Hindlimb muscle (tissue), 1 donor: ENCODE measurements at places on chromosomes 12 and 14. TPM values are rescaled to one million over a fixed set of nuclear protein-coding genes. Genes with fewer than 3 reads are reported as not detected.

Gene C1R
- 140 TPM for polyA plus RNA-seq

DNA sequence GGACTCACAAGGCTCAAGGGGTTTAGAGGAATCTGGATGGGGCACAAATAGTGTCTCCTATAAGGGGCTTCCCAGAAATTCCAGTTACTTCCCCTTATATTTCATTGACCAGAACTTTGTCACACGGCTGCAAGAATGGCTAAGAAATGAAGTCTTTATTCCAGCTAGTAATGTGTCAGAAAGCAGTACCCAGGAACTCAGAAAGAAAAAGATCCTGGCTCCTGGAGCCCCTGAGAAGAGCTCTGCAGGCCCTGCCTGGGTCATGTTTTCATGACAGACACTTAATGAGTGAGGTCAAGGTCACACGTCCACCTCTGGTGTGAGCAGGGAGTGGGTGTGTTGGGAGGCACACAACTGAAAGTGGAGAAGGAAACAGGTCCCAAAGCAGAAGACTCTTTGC, 17.8 kb downstream of the KCNK13 start:
- DNase-seq = no peak

DNA sequence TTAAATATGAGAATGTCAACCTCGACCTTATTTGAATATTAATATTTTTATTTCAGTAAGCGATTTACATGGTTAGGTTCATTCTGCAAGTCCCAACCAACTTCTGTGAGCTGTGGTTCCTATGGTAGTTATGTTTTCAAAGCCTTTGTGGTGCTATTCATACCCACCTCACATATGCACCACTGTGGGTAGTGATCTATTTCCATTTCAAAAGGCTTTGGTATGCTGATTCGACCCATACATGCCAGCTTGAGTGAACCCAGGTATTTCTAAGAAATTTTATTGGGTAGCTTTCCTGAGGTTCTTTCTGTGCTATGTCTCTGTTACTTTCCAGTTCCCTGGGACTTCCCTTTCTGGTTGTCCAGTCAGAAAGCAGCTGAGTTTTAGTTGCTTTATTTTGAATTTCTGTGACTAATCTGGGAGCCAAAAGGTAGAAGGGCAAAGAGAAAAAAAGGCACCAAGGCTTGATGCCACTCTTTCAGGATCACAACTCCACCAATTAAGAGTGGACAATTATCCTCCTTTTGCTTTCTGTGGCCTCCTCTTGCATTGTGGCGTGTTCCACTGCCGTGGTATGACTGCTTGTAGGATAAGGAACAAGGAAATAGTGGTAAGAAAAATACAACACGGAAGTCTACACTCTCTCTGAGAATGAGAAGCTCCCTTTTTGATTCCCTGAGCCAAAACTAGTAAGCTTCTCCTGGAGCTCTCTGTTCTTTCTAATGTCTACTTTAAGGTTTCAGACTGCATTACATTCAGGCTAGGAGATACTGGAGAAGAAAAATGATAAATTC, 729.1 kb downstream of the NOVA1 start:
- DNase-seq = no peak

DNA sequence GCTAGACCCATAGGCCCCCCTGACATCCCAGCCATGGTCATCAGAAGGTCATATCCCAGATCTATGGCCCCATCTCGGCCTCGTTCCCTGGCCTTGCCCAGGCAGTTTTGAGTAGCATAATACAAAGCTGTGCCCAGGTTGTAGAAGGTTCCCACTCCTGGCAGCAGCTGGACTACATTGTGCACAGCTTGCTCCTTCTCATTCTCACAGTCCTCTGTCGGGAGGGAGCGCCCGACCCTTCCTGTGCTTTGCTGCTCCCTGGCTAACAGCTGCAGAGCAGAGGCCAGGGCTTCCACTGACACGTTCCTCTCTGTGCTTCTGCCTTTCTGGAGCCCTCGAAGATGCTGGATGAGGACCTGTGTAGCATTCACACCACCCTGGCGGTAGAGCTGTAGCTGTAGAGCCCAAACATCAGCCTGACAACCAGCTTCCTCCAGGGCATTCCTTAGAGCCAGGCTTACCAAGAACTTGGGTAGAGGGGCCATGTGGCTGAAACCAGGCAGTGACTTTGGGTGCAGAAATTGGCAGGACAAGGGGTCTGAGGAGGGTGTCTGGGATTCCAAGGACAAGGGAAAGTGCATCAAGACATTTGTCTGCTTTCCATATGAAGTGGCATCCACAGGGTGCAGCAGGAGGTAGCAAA, 1.0 kb downstream of the APOF start:
- DNase-seq = no peak

DNA sequence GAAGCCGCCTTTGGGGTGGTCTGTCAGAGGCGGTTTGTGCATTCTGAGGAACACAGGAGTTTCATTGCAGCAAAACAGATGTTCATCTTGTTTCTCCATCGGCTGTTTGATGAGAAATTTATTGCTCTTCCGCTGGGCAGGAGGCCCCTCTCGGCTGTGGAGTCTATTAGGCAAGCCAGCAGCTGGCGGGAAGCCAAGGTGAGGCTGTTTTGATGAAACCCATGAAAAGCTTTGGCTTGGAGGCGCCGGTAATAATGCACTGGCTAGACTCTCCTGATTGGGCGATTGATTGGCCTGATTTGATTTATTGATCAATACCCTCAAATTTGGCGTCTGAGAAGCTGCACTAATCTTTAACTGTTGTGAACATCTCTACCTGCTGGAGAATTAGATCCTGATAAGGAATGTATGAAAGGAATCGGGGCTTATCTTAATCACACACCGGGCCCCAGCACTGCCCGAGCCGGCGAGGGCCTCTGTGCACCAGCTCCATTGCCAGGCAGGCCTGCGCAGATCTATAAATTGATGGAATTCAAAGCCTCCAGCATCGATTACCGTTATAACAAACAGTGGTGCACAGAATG, 187.7 kb downstream of the PHETA1 start:
- peak; percentile 55 for DNase-seq

GRCh38 chr14:91729756-91730155, 2.1 kb downstream of the CATSPERB start:
- DNase-seq = no peak

DNA sequence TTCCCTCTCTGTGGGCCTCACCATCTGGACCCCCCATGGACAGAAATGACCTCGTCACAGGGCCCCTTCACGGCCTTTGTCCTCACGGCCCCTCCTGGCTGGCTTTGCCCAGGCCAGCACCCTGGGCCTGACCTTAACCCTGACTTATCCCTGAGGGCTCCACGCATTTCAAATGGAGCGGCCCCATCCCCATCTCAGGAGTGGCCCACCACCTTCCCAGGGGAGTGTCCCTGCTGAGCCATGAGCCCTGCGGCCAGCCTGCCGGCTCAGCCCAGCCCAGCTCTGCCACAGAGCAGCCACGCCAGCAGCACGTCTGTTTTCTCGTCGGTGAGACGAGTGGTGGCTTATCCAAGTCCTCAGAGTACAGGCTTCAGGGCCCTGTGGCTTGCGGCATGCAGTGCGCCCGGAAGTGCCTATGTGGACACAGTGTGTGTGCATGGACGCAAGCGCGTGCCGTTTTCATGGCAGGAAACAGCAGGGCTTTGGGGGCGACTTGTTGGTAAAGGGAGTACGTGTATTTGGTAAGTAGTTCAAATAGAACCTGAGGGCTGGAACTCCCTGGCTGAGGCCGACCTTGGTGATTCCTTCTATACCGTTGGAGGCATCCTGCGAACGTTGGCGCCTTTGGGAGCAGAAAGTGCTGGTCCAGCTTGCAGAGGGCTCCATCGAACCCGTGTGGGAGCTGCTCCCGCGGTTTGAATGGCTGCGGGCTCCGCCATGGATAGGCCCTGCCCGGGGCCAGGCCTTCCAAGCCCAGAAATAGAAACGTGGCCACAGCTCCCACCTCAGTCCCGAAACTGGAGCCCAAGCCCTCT, 52.1 kb downstream of the LRCOL1 start:
- DNase-seq = no peak

GRCh38 chr12:113808095-113808951, 157.8 kb downstream of the RBM19 start:
- no peak for DNase-seq

DNA sequence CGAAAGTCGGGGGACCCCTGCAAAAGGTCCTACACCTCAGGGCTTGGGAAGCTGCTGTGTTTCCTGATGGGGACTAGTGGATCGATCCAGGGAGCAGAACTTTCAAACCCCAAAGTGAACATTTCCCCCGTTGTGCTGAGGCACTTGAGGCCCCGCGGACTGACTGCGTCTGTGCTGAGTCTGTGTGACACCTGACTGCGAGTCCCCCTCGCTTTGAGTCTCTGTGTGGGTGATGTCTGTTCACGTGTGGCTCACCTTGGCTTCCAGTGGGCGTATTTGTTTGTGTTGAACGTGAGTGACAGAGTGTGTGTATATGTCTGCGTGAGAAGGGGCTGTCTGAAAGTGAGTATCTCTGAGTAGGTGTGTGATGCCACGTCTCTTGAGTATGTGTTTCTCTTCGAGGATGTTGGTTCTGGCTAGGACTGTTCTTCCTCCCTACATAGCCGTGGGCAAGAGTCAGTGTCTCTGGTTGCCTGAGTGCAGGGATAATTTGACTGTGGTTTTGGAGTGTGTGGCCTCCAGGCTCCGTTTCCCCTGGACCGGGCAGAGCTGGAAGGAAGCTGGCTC, 1.3 kb downstream of the TEAD4 start:
- DNase-seq = peak; percentile 7

DNA sequence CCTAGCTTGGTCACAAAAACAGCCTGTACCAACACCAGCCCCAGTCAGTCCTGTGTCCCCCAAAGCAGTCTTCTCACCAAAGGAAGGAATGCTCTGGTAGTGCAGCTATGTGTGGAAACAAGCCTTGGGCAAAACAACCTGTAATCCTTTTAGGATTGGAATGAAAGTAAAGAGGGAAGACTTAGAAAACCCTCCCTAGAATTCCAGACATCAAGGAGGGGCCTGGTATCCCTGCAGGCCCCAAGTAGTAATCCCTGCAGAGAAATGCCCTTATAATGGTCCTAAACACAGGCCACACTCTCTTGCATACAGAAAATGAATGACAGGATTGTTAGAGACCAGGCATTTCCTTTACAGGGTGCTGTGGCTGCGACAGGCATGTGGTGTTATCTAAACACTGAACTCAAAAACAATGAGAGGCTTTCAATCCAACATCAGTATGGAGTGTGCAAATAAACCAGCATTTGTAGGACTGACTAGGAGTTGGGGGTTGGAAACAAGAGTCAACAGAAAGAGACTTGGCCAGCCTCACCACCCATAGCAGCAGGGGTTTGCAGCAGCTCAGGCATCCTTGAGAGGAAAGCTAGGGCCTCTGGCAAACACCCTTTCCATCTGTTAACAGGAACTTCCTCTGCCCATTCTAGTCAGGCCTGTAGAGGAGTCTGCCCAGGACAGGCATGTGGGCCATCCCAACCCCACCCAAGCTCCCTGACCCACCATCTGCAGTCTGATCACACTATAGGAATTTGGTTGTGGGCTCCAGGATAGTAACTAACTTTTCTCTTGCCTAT, 59.1 kb downstream of the DCAF5 start:
- DNase-seq = no peak

DNA sequence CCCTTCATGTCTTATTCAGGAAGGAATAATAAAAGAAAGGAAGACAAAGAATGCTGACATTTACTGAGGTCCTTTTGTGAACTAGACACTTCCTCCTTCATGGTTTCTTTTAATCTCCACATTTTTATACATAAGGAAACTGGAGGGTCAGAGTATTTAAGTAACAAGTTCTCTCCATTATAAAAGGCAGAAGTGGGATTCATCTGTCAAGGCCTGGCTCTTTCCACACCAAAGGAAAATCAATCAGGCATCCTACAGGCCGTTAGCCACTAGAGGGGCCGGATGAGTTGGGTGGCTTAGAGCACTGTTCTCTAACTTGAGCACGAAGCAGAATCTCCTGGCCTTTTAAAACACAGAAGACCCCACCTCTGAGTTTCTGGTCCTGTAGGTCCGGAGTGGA, 36.8 kb upstream of the NINJ2 start:
- DNase-seq = no peak

DNA sequence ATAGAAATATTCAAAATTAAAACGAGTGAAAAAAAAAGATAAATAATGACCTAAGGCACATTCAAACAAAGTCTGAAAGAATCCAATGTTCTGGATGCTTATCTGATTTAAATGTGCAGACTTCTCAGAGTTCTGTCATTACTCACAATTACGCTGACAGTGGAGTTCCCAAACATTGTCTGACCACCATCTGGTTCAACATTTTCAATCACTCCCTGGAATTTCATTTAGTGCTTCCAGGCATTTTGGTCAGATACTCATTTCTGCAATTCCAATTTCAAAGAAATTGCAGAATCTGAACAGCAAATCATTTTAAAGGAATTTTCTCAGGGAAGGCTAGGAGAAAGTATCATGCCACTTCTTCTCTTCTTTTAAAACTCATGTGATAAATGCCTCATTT, 398.2 kb upstream of the PDE3A start:
- no peak for DNase-seq

DNA sequence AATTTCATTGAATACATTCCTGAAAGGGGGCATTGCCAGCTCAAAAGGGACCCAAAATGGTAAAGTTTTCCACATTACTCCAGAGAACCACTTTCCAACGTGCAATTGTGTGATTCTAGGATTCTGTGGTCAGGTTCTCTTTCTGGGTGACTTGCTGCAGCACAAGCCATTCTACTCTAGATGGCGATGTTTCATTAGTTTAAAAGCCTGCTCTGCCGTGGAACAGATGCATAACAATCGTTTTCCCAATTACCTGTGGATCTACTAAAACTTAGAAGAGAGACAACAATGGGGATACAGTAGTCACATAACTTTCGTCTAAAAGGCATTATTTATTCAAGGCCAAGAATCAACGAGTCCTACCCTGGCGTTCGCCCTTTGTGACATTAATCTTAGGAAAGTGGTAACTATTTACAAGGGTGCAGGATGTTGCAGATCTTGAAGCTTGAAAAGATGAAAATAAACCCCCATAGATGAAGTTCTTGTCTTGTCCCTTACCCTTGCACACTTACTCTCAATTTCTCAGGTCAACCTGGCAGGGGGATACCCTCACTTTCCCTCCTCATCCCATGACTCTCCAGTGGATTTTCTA, 400.9 kb downstream of the SNAPC1 start:
- peak; percentile 38 for DNase-seq

DNA sequence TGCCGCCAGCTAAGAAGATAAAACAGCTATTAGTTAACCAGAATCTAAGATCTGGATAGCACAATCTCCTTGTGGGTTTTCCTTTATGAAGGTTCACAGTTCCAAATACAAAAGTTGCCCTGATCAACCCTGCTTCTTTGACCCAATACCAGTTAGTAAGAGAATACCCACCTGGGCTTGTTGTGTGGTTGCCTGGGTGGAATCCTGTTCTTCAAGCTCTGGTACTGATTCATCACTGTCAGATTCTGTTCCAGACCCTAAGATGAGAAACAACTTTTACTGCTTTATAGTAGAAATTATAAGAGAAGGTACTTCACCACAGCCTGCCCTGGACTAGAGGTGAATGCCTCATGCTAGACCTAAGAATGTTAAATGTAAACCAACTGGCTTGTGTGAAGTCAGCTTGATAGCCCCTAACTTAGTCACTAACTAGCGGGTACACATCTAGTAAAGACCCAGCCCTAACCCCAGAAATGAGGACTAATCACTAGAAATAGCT, 10.6 kb downstream of the NACA start:
- no peak for DNase-seq
